ENCODE measurements at places on chromosomes 13 and 19.

GRCh38 chr19:39829702-39830275 lies 4.2 kb downstream of the DYRK1B start:
- no peak for DNase-seq

GRCh38 chr13:82477436-82477835 lies 1404.8 kb downstream of the SLITRK1 start:
- DNase-seq = no peak

GRCh38 chr13:95044452-95045205 lies 256.6 kb downstream of the ABCC4 start:
- DNase-seq = no peak

- DNase-seq = no peak
Observed at GRCh38 chr13:67175836-67176459, 54.2 kb downstream of the PCDH9 start.

- no peak for DNase-seq
Observed at GRCh38 chr19:14059093-14059480, 2.8 kb downstream of the PALM3 start.

- DNase-seq = no peak
Observed at GRCh38 chr13:60114499-60115028, 49.2 kb downstream of the DIAPH3 start.

DNA sequence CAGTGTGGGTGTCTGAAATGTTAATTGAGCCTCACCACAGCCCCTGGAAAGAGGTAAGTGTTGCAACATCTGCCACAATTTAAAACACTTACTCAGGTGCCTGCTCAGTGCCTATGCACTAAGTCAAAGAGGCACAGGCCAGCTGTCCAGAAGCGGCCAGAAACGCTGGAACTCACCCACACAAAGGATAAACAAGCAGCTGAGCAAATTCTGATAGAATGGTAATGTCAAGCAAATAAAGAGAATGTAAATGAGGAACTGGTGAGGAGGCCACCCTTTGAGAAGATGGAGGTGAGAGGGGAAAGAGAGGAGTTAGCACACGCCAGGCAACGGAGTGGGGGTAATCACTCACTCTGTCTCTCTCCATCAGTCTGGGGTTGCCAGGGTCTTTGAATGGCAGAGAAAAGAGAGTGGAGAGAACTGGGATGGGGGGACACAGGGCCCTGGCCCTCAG lies 67.7 kb upstream of the SERP2 start:
- no peak for DNase-seq
